ENCODE measurements at places on chromosomes 3 and 15. TPM values are rescaled to one million over a fixed set of nuclear protein-coding genes. Genes with fewer than 3 reads are reported as not detected.

Gene GABRR3
- total RNA-seq = not detected

DNA sequence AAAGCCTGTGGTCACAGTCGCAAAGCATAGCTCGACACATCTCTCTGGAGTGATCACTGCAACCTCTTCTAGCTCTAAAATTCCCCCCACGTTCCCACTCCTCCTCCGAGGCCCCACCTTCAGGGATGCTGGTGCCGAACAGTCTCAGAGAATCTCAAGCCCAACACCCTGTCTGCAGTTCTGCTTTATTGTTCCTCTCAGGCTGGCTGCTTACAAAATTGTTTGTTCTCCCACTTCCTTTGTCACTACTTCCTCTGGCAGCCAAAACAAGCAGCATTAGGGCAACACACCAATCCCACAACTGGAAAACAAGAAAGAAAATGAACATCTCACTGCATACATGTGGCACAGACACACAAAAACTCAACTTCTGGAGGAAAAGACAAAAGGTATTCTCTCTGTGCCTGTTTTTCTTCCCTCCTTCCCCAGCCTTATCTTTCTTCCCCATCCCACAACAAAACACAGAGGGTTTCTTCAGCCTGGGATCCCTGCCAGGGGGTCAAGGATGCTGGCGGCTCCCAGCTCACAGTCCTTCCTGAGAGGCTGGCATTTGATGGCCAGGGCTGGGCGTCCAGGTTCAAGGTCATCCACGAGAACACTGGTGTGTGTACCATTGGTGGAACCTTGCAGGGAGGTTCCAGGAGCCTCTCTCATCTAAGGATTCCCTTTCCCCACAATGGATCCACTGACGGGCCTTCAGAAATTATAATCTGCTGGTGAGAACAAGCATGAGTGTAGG is 108.4 kb downstream of the TMCO5A start:
- peak; percentile 17 for DNase-seq

DNA sequence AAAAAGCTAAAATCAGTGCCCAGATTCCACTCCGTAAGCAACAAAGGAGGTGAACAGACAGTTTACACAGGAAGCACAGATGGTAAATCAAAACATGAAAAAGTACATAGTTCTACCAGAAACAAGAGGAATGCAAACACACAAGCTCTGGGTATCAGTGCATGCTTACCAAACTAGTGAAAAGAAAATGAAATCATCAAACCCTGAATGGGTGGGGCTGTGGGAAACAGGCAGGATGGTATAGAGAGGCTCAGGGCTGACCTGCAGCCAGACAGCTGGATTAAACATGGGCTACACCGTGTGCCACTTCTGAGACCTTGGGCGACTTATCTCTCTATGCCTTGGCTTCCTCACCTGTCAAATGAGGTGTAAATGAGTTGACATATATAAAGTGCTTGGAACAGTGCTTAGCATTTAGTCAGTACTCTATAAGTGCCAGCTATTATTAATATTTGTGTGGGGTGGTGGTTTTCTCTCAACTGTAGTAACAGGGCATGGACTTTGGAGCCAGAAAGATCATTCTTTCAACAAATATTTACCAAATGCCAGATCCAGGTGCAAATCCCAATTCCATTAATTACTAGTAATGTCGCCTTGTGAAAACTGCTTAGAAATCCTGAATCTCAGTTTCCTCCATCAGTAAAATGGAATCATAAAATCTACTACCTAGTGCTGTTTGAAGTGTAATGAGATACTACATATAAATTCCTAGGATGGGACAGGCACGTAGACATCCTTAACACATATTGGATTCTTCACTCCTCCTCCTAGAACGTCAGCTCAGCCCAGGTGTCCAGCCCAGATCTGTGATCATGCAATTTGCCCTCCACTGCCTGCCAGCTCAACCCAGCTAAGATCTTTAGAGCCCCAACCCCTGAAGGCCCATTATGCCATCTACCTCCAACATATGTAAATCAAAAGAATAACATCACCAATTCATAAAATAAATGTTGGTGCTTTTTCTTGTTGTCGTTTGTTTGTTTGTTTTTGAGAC is 55.5 kb upstream of the SMAD3 start:
- no peak for DNase-seq

DNA sequence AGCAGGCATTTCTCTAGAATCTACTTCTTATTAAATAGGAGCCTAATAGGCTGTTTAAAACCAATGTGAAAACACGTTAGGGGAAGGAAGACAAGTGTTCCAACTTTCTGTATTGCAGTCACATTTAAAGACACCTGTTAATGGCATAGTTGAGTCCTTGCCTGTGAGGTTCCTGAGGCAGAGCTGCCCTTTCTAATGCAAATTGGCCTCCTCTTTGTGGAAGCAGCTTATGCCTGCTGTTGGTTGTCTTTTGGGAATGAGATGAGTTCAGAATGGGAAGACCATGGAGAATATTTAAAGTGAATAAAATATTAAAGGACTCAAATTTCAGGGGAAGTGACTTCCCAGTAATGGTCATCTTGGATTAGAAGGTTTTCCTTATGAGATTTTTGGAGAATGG is 51.2 kb downstream of the NEK11 start:
- DNase-seq = no peak

DNA sequence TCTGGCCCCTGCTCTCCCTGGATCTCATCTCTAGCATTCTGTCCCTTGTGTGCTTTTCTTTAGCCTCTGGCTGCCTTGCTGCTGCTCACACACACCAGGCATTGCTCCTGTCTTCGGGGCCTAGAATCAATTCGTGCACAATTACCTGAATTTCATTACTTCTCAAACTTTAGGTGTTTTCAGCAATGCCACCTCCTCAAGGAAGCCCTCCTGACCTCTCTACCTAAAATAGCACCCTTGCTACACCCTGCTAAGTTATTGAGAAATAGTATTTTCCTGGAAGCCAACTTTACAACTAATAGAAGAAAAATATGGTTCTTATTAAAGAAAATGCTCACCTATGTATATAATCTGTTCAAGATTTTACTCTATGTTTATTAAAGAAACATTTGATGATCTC is 40.4 kb downstream of the CP start:
- no peak for DNase-seq

- no peak for DNase-seq
Measured at GRCh38 chr3:71039332-71039731, 544.2 kb downstream of the FOXP1 start.

Gene RARRES1
- 1.8 TPM for total RNA-seq

Gene PATL2
- total RNA-seq = 2.6 TPM

GRCh38 chr3:38490281-38491030 is 5.7 kb upstream of the EXOG start:
- DNase-seq = no peak

GRCh38 chr15:88649286-88649733 is 10.5 kb downstream of the ISG20 start:
- DNase-seq = peak; percentile 65

DNA sequence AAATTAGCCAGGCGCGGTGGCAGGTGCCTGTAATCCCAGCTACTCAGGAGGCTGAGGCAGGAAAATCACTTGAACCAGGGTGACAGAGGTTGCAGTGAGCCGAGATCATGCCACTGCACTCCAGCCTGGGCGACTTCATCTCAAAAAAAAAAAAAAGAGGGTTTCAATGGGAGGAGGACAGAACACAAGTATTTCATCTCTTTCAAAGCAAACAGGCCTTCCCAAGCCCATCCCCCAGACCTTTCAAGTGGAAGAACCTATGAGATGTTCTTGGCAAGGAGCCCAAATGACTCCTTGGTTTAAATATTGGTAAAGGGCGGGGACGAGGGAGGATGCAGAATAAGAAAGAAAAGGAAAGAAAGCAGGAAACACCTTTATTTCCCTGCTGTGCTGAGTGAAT is 62.2 kb upstream of the MCF2L2 start:
- peak; percentile 51 for DNase-seq

DNA sequence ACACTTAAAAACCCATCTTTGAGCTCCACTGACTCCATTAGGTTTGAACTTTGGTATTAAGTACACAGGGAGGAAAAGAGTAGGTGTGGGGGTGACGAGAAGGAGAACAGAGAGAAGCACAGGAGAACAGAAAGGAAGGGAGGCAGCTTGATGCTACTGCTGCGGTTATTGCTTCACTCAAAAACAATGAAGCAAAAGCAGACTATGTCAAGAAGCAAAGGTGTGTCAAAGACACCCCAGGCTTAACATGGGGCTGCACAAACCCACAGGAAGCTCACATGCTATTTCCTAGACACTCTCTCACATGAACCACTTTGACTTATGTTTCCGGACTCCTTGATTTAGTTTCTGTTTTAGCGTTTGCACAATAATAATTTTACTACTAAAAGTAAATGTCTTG is 961.0 kb upstream of the CFAP20DC start:
- peak; percentile 9 for DNase-seq

Gene SPSB4
- total RNA-seq = 0.02 TPM

Gene KIF15
- total RNA-seq = 13.7 TPM

Gene TLR9
- not detected for total RNA-seq

DNA sequence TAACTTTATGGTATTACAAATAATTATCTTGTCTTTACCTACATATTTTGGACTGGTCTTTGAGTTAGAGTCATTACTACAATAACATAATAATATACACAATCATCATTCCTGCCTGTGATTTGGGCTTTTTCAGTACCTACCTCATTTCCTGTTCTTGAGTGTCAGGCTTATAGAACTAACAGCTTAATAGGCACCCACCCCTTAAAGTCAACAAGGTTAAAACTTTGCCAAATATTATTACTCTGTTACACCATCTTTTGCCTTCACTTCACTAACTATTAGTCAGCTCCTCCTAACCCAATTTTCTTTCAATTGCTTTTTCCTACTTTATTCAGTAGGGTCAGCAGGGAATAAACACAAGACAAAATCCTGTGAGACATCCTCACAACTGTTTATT is 488.7 kb upstream of the AGTR1 start:
- no peak for DNase-seq

Gene MOBP
- total RNA-seq = not detected

- no peak for DNase-seq
Measured at GRCh38 chr3:185488465-185488864, 10.4 kb downstream of the TMEM41A start.

- no peak for DNase-seq
Measured at GRCh38 chr3:157300981-157301663, 135.5 kb upstream of the PTX3 start.

GRCh38 chr3:159904911-159905310 is 83.7 kb upstream of the IL12A start:
- DNase-seq = no peak

DNA sequence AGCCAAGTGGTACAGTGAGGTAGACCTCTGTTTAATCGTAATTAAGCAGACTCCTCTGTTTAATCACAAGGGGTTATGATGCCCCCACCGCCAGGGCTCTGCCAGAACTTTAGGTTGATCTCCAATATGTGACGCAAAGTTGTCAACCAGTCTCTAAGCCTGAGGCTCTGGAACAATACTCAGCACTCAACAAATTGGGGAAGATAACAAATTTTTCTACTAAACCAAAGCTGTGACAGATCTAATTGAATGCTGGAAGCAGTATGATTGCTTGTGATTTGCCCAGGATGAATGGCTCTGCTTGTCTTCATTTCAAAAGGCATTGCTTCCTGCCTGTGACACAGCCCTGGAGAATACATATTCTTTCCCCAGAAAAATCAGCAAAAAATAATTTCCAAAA is 57.1 kb downstream of the SNTN start:
- no peak for DNase-seq

- no peak for DNase-seq
Measured at GRCh38 chr3:80655216-80655615, 887.4 kb upstream of the ROBO1 start.

- DNase-seq = no peak
Measured at GRCh38 chr3:186093271-186093900, 15.5 kb downstream of the ETV5 start.

DNA sequence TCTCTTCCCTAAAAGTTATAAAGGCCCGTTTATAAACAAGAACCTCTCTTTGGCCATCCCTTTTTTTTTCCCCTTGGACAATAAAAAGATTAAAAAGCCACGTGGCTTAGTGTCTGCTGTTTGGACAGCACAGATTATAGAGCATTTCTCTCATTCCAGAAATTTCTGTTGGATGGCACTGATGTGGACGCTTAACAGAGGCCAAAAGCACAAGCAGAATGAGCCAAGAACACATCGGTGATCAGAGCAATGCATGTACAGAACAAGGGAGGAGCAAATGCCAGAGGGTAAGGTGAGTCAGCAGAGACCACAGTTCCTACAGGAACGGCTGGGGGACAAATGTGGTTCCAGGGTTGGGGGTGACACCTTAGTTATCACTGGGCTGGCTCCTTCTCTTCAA is 30.3 kb upstream of the CTNNB1 start:
- DNase-seq = no peak

GRCh38 chr3:78888635-78889034 is 879.2 kb downstream of the ROBO1 start:
- DNase-seq = no peak

DNA sequence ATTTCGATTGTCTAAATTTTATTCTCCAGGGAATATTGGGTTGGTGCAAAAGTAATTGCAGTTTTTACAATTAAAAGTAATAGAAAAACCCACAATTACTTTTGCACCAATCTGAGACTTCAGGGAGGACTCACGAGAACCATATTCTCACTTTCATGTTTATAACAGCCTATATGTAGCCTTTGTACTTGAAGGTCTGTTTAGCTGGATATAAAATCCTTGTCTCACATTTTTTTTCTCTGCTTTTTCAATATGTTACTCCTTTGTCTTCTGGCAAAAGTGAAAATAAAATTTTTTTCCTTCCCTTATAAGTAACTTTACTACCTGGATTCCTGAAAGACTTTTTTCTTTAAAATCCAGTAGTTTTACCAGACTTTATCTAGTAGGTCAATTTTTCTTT is 9.2 kb downstream of the SIDT1 start:
- DNase-seq = no peak

GRCh38 chr3:98508582-98508981 is 11.1 kb downstream of the OR5K2 start:
- DNase-seq = no peak

Measured in M059J (cell line).